ENCODE measurements at places on chromosomes 6 and 20.

- DNase-seq: peak; percentile 90
Observed at GRCh38 chr6:163745536-163746400, 331.2 kb downstream of the QKI start.

DNA sequence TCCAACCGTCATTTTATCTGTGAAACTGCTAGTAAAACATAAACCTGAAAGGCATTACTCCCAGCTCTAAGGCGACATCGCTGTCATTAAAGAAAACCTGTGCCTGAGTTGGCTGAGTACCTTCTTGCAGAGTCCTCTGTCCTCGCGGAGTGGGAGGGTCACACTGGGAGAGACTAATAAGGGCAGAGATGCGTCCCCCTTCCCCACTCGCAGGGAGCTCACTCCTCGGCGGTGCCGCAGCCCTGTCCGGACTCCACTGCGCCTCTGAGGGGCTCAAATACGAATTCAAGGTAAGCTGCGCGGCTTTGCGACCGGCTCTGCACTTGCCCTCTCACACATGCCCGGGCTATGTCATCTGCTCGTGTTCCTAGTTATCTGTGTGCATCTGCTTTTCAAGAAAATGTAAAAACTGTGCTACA lies at the start of gene COL19A1:
TSS of gene COL19A1 (plus strand) at position 206 of the 419 bp plus-strand sequence. CDS start 13,012 bp downstream, outside the sequence.
- no peak for DNase-seq

GRCh38 chr6:132651062-132651461 lies 7.9 kb downstream of the TAAR1 start:
- DNase-seq: no peak

DNA sequence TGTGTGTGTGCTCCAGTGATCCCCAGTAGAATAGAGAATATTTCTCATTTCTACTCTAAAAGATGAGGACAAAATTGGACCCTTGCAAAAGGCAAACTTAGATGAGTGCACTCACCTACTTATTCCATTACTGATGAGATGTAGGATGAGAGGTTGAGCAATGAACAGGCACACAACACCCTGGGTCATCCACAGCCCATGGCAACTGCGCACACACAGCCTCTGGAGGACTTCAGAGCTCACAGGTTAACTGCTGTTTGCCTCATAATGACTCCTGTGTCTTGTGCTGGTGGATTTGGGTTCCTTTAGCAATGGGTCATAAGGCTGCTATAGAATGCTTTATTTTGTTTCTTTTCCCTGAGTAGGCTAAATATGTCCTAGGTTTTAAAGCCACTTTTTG lies 103.6 kb upstream of the TNFAIP3 start:
- no peak for DNase-seq

- no peak for DNase-seq
Observed at GRCh38 chr20:62961310-62961783, 8.8 kb downstream of the SLC17A9 start.

- DNase-seq: peak; percentile 29
Observed at GRCh38 chr6:84392261-84392660, 164.8 kb upstream of the CEP162 start.
